Activated naive CD8-positive, alpha-beta T cell treated with anti-CD3 and anti-CD28 coated beads, Interleukin-2, amount 10 ng/mL, durations not matched to agents 7 days and 5 days (primary cell): ENCODE measurements at places on chromosomes 4 and X. TPM values are rescaled to one million over a fixed set of nuclear protein-coding genes. Genes with fewer than 3 reads are reported as not detected.

Gene HSD17B10
- total RNA-seq = 68.2 TPM

GRCh38 chrX:106611317-106611678 lies 480 bp upstream of the RADX start:
- H3K27me3 ChIP-seq = no peaks in the 10 kb centered on the region
- H3K36me3 ChIP-seq = no peaks in the 10 kb centered on the region
- no peak for DNase-seq
- peak overlapping the region; percentile 92 for H3K4me3 ChIP-seq

DNA sequence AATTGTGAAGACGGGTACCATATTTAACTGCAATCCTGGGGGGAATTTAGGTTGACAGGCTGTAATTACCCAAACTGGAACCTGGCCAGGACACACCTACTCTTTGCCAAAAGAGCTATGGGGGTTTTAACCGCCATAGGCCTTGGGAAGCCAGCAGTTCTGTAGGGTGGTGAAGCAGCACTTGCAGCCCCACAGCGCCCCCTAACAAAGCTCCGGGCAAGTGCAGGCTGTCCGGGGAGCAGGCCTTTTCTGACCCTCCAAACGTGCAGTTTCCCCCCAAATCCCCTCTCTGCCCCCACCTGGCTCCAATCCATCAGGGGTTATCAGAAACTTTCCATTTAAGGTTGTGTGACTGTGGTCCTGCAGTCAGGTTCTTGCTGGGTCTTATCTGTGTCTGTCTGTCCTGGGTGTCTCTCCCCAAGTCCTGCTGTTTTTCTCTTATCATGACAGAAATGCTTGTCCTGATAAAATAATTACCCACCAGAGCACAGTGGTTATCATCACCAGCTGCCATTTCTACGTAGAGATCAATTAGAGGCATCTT lies 350.9 kb downstream of the MID1IP1 start:
- H3K27ac ChIP-seq = no peak overlapping the region
- H3K27me3 ChIP-seq = no peaks in the 10 kb centered on the region
- peak; percentile 41 for DNase-seq
- H3K4me1 ChIP-seq = no peaks in the 10 kb centered on the region

- peak overlapping the region; percentile 76 for H3K27ac ChIP-seq
- no peak for DNase-seq
- H3K4me1 ChIP-seq = peaks cover 67% of the 10 kb centered on the region
- H3K36me3 ChIP-seq = peaks cover 30% of the 10 kb centered on the region
Measured at GRCh38 chrX:65688403-65688871, 21.0 kb downstream of the MSN start.
